Activated CD4-positive, alpha-beta T cell treated with anti-CD3 and anti-CD28 coated beads, Interleukin-2, amount 50 U/mL, for 1 hour (primary cell): ENCODE measurements at places on chromosomes 3 and 15.

- no peak for DNase-seq
Observed at GRCh38 chr15:54840621-54841398, 355.9 kb downstream of the RSL24D1 start.

DNA sequence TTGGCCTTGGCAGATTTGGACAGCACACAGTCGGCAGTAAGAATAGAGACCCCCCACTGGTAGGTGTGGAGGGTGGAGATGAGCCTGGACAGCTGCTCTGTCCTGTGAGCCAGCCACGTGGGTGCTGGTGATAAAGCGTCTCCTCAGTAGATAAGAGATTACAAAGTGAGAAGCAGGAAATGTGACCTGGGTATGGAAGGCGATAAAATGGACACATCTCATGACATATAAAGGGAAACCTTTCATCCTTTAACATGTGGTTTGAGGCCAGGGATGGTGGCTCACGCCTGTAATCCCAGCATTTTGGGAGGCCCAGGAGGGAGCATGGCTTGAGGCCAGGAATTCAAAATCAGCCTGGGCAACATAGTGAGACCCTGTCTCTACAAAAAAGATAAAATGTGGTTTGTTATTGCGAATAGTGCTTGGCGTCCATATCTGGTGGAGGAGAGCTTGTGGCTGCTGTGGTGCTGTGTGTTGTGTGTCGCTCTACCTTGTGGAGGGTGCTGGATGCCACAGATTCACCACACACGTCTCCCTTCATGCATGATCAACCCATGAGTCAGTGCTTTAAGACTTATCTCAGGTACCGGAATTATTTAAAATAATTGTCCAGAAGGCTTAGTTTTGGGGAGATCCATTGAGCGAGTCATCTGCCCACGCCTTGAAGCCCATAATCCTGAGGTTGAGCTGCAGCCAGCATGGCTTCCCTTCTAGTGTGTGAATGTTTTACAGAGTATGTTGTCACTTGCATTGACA is 157.0 kb downstream of the GABRG3 start:
- DNase-seq, result no peak

GRCh38 chr3:151393146-151393830 is 8.7 kb upstream of the P2RY12 start:
- DNase-seq, result no peak

DNA sequence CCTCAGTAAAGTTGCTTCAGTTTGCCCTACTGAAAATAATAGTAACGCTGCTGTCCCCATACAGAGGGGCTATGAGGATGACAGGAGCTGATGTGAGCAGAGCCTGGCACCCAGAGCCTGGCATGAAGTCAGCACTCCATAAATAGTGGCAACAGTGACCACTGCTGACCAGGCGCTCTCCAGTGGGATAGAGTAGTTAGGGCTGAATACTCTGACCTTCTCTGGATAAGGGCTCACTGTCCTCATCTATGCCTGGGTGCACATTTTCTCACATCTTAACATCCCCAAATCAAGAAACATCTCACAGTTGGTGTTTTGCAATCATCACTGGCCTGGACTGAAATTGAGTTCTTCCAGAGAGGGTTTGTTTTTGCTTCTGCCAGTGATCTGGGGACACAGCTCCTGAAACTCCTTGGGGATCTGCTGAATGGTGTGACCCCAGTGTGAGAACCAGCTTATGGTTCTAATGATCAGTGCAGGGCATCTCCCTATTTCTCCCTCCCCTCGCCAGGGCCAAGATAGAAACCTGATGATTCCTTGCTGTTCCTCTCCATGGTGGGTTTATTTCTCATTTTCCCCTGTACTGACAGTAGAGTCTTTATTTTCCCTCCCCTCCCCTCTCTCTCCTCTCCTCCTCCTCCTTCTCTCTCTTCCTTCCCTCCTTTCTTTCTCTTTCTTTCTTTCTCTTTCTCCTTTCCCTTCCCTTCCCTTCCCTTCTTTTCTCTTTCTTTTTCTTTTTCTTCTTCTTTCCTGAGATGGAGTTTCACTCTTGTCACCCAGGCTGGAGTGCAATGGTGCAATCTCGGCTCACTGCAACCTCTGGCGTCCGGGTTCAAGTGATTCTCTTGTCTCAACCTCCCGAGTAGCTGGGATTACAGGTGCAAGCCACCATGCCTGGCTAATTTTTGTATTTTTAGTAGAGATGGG is 3.5 kb upstream of the PCSK6 start:
- no peak for DNase-seq

GRCh38 chr3:62653796-62654195 is 221.4 kb downstream of the CADPS start:
- DNase-seq, result no peak
